Activated CD4-positive, alpha-beta T cell treated with anti-CD3 and anti-CD28 coated beads, Interleukin-2, Interleukin-6, amounts not matched to agents 100 ng/mL and 50 ng/mL, durations not matched to agents 16 hours and 8 hours (primary cell): ENCODE measurements at places on chromosomes 7 and 10.

DNA sequence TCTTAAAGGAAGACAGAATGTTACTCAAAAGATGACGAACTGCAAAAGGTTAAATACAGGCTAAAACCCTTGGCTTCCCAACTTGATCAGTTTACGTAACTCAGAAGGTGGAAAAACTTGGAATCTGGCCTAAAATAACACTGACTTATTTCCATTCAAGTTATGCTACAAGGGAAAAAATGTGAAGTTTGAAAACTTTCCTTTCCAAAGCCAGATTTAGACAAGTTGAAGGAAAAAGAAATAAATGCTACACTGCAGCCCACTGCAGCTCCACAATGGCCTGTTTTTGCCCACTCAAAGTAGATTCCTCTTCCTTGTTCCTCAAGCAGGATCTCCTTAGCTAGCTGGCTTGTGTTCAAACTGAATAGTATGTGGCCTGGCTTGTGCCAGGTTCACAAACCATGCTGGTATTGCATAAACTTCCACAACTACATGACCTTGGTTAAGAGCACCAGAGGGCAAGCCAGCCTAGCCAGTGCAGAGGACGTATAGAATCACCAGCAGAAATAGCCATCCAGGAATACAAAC, 166.2 kb downstream of the CPEB3 start:
- no peak for DNase-seq

DNA sequence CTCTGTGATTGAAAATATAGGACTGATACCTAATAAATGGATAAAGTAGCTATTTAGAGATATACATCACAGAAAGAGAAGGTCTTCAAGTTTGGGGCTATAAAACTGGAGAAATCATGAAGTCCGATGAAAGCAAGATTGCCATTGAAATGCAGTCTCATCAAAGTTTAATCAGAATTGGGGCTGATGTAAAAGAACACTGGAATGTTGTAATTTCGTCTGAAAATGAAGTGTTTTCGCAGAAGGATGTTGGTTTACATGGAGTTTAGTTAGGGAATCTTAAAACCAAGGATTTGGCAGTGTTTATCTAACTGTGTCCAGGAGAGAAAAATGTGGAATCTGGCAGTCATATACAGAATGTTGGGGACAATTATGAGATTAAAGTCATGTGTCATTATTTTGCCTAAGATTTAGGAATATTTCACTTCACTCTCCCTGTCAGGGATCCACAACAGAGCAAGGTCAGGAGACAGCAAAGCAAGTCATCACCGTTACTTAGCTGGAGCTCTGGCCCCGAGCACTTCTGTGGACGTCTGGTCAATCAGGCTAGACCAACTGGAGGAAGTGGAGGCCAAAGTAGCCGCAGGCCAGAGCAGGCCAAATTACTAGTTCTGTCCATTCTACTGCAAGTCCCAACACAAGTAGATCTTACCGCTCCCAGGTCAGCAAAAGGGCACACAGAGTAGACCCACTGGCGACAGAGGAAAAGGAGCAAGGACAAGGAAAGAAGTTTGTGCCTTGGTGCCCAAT, 37.0 kb downstream of the EPDR1 start:
- no peak for DNase-seq

- DNase-seq = no peak
Observed at GRCh38 chr7:84536271-84536870, 341.8 kb upstream of the SEMA3A start.

DNA sequence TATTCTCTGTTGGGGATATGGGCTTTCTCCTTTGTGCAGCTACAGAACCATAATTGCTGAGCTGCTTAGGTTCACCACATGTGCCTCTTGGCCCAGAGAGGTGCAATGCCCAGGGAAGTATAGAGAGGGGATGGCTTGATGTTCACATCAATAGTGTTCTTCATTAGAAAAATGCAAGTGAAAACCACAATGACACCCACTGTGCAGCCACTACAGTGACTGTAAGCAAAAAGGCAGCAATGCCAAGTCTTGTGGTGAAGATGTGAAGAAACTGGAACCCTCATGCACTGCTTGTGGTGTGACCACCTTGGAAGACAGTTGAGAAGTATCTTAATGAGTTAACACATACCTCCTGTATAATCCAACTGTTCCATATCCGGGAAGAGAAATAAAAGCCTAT, 318.9 kb upstream of the ZMIZ1 start:
- peak; percentile 8 for DNase-seq

- DNase-seq = no peak
Observed at GRCh38 chr7:47347346-47347745, 234.6 kb downstream of the TNS3 start.

GRCh38 chr7:8638076-8638475, 204.7 kb downstream of the NXPH1 start:
- no peak for DNase-seq

- no peak for DNase-seq
Observed at GRCh38 chr7:18577096-18577771, 81.7 kb downstream of the HDAC9 start.

- DNase-seq = no peak
Observed at GRCh38 chr10:1074748-1075308, 18.6 kb downstream of the WDR37 start.

DNA sequence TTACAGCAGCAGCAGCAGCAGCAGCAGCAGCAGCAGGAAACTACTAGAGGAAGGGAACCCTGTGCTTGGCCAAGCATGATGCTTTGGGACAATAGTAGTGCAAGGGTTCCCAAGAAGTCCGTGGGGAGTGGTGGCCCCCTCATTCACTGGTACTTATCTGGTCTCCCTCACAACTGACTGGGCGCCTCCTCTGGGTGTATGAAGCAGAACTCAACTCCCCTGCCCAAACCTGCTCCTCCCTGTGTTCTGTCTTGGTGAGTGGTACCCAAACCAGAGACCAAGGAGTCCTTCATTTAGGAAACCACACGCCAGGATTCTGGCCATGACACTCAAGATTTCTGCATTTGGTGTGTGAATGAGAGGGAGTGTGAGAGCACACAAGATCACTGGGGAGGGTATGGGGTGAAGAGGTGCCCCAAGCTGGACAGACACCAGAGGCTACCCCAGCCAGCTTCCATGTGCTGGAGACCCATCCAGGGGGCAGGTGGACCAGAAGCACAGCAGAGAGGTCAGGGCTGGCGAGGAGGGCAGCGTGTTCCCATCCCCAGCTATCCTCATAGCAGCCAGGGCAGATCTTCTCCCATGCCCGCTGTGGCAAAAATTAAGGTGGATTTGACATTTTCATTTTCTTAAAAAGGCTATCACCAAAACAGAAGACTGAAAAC, 10.6 kb upstream of the ZNF777 start:
- DNase-seq = no peak

DNA sequence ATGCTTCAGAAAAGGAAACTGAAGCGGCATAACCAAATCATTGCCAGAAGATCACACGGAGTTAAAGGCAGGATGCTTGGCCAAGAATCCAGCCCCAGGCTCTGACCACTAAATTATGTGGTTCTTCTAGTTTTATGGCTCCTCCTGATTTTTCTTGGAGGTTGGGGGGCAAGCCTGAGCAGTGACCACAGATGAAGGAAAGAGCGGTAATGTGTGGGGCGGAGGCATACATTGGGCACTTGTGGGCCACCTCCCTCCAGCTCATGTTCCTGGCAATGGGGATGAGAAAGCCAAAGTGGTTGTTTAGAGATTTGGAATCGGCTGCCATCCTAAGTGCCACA, 3.2 kb downstream of the TRPV6 start:
- no peak for DNase-seq

DNA sequence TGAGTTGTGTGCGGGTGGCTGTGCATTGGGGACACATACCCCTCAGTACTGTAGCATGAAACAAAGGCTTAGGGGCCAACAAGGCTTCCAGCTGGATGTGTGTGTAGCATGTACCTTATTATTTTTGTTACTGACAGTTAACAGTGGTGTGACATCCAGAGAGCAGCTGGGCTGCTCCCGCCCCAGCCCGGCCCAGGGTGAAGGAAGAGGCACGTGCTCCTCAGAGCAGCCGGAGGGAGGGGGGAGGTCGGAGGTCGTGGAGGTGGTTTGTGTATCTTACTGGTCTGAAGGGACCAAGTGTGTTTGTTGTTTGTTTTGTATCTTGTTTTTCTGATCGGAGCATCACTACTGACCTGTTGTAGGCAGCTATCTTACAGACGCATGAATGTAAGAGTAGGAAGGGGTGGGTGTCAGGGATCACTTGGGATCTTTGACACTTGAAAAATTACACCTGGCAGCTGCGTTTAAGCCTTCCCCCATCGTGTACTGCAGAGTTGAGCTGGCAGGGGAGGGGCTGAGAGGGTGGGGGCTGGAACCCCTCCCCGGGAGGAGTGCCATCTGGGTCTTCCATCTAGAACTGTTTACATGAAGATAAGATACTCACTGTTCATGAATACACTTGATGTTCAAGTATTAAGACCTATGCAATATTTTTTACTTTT, 1.8 kb downstream of the DDIT4 start:
- no peak for DNase-seq

DNA sequence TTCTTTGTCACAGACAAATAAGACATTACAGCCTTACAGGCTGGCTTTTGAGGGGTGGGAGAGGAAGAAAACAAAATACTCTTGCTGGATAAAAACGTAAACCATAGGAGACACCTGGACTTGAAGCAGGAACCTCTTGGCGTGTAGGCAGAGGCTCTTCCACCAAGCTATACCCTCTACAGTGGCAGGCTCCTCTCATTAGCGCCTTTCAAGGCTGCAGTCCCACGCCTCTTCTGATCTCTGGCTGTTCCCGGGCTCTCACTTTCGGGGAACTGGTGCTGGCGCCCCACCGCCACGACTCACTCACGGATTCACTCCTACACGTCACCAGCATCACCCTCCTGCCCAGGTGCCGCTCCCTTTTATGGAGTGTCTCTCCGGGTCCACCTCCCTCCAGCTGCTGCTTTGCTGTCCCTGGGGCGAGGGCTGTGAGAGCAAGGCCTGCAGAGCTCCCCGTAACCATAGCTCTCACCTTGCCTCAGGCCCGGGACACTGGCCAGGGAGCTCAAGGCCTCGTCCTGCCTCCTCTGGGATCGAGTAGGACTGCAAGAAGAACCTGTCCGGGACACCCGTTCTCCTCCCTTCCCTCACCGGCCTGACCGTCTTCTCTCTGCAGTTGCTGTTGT, 62.6 kb downstream of the ZNF777 start:
- no peak for DNase-seq

DNA sequence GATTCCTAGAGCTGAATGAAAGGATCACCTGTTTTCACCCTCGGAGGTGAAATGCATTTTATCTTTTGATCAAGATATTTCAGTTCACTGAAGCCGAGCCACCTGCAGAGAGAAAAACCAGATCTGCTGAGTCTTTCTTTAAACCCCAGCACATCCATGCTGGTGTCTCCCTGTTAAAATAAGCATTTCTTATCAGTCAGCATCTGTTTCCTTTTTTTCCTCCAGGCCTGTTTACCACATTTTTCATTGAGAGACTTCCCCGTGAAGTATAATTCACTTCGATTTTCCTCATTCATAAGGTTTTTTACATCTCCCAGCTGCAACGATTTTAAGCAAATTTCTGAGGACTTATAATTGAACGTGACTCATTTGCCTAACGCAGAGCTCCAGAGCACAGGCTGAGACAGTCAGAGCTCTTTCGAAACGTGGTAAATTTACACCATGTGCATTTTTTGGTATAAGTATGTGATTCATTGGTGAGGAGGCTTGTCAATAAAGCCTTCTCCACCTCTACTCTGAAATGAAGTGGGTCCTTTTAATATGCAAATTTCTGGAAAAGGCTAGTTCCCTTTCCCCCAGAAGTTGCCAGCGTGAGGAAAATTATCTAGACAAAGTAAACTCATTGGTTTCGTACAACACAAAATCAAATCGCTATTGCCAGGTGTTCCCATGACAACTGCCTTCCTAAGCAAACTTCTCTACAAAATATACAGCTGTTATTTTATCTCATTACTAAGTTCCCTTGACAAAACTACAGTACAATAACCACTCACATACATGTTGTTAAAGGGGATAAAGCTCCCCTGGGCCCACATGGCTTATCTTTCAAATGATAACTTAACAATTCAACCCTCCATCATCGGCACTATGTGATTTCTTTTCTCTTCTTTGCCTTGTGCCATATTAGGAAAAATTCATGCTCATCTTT, 374.8 kb upstream of the AKR1E2 start:
- DNase-seq = no peak

- DNase-seq = no peak
Observed at GRCh38 chr10:86830043-86830591, 73.7 kb downstream of the BMPR1A start.

DNA sequence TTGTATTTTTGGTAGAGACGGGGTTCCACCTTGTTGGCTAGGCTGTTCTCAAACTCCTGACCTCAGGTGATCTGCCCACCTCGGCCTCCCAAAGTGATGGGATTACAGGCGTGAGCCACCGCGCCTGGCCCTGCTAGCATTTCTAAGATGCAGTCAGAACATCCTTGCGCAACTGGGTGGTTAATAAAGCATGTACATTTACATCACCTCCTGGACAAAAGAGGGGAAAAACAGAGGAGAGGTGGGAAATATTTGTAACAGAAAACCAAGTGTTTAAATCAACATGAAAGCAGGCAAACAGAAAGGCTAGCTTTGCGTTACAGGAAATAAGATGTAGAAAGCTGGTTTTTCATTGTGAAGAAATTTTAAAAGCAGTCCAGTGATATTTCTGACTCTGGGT, 220.9 kb upstream of the KMT2E start:
- DNase-seq = no peak

GRCh38 chr7:55369427-55370400, 4.6 kb downstream of the LANCL2 start:
- no peak for DNase-seq

DNA sequence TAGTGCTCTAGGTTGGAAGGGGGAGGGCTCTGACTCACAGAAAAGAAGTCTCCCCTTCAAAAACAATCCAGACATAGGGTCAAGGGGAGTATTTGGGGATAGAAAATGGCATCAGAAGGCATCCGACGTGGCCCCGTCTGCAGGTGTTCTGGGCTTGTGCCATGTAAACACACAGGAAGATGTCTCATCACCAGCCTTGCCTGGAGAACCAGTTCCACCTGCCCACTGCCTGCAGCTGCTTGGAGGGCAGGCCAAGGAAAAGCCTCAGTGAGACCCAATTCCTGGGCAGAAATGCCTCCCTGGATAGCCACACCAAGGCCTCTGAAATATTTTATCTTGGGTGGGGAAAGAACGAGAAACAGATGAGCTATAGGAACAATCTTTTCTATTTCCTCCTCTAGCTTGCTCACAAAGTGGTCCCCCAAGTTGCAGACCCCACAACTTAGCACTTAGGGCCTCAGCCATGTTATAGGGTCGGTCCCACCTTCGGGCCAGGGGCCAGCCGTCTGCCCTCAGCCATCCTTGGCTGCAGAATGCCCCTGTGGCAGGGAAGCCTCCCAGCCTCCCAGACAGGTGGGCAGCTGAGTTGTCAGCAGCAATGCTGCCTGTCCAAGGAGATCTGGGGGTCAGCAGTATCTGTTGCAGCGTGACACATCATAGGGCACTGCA, 54.3 kb upstream of the ECHDC3 start:
- no peak for DNase-seq

- no peak for DNase-seq
Observed at GRCh38 chr7:106938803-106939202, 73.7 kb downstream of the PIK3CG start.

- DNase-seq = peak; percentile 5
Observed at GRCh38 chr7:95794917-95795515, 22.7 kb downstream of the DYNC1I1 start.

GRCh38 chr7:131488361-131488760, 68.1 kb downstream of the PODXL start:
- no peak for DNase-seq
